Esophagus squamous epithelium (tissue), 5 donors: ENCODE measurements at places on chromosomes 6 and 20.

- DNase-seq, result no peak
These were observed 800 bp upstream of the DYNLT1 start for GRCh38 chr6:158645064-158646022.

DNA sequence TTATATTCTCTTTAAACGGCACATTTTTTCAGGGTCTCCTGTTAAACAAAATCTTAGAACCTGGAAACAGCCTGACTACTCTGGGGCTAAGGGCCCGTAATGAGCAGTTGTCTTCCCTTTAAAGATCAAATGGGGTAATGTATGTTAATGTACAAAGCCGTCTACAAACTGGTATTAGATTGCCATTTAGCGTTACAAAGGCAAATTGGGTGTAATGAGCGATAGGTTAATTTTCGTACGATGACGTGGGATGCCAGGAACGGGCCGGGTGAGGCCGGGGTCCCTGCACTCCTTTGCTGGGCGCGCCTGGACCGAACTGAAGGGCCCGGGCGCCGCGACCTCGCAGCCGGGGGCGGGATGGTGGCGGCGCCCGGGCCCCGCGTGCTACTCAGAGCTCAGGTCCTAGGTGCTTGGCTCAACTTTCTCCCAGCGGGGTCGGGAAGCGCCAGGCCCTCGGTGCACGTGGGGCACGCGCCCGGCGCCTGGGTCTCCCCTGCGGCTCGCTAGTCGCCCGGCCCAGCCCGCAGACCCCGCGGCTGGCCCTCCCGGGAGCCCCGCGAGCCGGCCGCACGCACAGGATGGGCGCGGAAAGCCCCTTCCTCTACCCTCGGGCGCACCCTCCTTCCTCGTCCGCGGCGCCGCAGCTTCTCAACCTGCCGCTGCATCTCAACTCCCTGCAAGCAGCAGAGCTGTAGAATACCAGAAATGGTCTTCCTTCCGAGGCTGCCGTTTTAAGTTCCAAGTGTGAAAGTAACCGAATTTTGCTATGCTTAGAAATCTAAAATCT lies 5.9 kb downstream of the NKX2-4 start:
- DNase-seq, result no peak

DNA sequence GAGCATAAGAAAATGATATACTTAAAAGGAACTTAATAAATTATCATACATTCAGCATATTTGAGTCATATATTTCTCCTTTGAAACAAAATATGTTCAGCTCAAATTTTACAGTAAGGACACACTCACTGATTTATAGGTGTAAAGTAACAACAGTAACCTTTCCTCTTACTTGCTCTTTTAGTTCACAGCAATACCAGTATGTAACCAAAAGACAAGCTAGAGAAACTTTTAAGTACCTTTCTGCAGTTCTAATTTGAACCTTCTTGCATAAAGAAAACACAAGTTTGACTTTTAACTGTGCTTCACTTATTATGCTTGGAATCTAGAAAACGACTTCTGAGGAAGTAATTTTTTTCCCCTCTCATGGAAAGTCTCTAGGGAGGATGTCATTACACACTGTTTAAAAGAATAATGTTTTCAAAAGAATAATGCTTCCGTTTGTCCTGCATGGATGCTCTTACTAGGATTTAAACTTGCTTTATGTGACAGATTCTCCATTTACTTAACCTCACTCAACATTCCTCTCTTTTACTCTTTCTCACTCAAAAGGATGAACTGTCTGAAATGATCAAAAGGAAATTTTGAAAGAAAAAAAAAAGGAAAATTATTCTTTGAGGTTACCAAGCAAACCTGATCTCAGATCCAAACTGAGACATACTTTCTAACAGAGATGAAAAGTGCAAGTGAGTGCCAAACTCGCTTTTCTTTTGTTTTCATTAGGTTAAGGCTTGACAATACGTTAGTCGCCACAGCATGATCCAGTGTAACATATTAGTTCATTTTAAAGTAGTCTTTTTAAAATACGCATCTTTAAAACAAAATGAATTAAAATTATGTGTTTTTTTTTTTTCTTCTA lies 22.4 kb upstream of the CALHM6 start:
- no peak for DNase-seq

DNA sequence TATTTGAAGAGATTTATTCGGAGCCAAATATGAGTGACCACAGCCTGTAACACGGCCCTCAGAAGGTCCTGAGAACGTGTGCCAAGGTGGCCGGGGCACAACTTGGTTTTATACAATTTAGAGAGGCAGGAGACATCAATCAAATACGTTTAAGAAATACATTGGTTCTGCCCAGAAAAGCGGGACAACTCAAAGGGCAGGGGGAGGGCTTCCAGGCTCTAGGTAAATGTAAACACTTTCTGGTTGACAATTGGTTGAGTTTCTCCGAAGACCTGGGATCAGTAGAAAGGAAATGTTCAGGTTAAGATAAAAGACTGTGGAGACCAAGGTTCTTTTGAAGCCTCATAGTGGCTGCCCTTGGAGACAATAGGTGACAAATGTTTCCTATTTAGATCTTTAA lies 18.9 kb upstream of the KIF25 start:
- DNase-seq, result no peak

DNA sequence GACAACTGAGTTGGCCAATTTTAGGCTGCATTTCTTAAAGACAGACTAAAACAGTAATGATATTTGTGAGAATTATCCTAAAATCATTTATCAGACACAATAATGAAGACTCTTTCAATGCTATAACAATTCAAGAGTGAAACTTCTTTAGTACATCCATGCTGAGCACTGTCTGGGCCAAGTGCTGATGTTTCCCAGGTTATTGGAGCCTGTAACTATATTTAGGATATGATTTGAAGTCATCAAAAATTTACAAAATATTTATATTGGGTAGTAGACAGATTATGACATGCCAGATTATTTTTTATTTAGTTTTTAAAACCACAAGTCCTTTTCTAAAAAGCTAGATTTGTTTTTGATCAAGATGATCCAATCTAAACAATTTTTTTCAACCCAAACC lies 45.1 kb downstream of the FHL5 start:
- no peak for DNase-seq

DNA sequence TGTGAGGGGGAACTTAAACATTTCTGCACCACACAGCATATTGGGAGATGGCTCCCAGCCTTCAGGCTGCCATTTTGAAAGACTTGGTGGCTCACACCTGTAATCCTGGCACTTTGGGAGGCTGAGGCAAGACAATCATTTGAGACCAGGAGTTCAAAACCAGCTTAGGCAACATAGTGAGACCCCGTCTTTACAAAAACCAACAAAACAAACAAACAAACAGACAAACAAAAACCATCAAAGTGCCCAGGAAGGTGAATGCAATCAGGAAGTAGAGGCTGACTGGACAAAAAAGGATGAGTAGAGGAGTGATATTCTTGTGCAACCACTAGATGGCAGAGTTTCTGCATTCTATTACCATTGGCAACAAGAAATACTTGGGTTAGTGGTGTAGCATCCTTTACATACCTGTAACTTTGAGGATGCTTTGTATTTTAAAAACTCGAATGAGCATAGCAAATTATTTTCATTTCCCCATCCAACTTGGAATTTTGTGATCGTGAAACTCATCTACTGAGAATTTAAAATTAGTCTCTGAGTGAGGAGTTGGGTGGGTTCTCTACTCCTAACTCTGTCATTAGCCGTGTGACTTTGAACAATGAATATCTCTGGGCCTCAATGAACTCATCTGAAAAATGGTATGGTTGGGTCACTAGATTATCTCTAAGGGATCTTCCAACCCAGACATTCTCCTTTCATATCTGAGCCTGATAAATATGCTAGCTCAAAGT lies 84.4 kb downstream of the CRYBG1 start:
- no peak for DNase-seq

- DNase-seq, result no peak
These were observed 769.9 kb downstream of the QKI start for GRCh38 chr6:164184410-164184809.

- DNase-seq, result no peak
These were observed 521.0 kb upstream of the EPHA7 start for GRCh38 chr6:93940381-93940780.

- no peak for DNase-seq
These were observed 5.3 kb upstream of the FOXC1 start for GRCh38 chr6:1604158-1605003.

DNA sequence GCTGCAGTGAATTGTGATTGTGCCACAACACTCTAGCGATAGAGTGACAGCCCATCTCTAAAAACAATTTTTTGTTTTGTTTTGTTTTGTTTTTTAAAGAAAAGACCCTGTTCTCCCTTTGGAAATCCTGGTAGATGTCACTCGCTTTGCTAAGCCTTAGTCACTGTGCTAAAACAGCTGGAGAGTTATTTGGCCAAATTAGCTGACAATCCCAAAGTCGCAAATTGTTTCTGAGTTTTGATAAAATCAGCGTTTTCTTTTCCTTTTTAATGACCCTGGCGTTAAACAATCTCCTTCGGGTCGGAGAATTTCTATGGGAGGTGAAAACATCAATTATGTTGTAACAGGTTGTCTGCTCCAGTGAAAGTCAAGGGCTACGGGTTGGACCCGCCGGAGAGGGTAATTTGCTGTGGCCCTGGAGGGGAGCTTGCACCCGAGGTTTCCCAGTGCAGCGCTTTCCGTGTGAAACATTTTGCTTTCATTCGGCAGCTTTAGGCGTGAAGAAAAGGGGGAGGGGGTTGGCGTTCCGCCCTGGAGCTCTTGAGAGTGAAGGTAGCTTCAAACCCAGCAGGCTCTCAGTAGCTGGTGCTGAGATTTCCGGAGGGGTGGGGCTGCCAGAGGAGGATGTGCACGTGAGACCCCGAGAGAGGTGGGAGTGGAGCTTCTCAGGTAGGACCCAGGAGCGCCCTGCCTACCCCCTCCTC lies 296.6 kb downstream of the PHACTR1 start:
- no peak for DNase-seq

GRCh38 chr20:34980543-34981233 lies 25.0 kb downstream of the MYH7B start:
- no peak for DNase-seq

DNA sequence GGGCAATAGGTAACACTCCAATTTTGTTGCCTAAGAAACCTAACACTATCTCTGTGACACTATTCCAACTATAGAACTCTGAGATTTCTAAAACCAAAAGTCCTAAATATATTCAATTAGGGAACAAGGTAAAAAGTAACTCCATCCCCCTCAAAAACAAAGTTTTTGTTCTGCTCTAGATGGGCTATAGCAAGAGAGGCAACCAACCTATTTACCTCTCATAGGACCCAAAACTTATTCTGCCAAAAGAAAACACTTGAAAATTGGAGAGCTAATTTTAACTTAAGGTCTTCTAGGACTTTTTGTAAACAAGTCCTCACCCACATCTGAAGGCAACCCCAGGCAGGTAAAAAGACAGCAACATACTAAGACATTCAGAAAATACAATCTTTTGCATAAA lies 7.7 kb downstream of the RBM39 start:
- no peak for DNase-seq

GRCh38 chr6:83849610-83850009 lies 3.5 kb upstream of the RIPPLY2 start:
- no peak for DNase-seq

DNA sequence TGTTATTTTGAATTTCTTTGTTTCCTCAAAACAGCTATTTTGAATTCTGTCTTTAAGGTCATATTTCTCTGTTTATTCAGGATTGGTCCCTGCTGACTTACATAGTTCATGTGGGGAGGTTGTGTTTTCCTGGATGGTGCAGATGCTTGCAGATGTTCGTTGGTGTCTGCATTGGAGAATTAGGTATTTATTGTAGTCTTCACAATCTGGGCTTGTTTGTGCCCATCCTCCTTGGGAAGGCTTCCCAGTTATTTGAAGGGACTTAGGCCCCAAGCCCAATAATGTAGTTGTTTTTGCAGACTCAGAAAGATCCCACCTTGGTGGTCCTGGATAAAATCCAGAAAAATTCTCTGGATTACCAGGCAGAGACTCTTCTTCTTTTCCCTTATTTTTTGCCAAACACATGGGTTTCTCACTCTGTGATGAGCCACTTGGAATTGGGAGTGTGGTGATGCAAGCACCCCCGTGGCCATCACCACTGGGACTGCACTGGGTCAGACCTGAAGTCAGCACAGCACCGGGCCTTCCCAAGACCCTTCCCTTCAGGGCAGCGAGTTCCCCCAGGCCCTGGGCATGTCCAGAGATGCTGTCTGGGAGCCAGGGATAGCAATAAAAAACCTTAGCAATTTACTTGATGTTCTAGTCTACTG lies 81.6 kb upstream of the EZR start:
- DNase-seq, result no peak

- no peak for DNase-seq
These were observed 5.6 kb downstream of the TRAM2 start for GRCh38 chr6:52571099-52571755.

DNA sequence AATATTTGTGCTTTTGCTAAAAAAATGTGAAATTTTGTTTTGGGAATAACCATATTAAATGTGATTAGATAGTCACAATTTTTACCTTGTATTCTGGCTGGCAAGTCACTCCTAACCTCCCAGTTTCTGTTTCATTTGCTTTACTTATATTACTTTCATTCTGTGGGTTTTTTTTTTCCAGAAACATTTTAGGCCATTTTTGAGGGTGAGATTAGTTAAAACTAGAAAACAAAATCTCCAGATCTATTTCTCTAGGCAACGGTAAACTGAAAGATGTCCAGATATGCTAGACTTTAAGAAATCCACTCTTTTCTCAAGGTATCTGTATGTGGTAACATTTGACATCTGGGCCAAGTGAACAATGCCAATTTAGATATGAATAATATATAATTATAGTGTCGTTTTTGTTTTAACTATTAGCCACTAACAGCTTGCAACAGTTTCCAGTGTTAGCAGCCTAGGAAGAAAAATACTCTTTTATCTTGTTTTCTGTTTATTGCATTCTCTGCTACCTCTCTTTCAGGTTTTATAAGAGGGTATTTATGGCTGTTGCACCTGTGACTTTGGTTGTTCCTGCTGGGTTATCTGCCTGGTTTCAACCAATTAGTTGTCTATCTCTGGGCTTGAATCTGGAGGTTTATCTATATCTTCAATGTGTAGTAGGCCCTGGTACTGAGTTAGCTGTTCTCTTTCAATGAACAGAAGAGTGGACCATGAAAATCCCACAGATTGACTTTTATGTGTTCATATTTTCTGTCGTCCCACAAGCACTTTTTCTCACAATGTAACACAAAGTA lies 260.9 kb downstream of the NKAIN2 start:
- no peak for DNase-seq

- DNase-seq, result no peak
These were observed 53.7 kb downstream of the TOP1 start for GRCh38 chr20:41082306-41082705.

GRCh38 chr6:29641430-29642148 lies 8.6 kb upstream of the GABBR1 start:
- DNase-seq, result no peak

GRCh38 chr6:135703621-135704020 lies 147.9 kb upstream of the PDE7B start:
- no peak for DNase-seq

GRCh38 chr6:121491576-121491975 lies 56.1 kb downstream of the GJA1 start:
- no peak for DNase-seq

DNA sequence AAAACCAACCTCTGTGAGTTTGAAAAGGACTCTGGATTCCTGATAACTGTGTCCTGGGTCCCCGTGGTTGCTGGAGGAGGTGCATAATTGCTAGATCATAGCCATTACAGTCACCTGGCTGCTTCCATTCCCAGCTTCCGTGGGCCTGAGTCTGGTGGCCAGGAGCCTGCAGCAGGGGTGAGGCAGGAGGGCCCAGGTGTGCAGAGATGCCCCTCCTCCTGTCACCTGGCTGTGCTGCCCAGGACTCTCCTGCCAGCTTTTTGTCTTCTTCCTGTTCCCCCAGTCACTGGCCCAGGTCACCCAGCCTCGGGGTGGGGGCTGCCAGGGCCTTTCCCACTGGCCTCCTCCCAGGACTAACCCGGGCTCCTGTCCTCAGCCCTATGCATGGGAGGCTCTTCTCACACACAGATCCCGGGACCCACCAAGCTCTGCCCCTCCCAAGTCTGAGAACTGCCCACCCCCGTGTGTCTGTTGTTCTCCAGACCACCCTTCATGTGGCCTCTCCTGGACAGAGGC lies 30.0 kb downstream of the RAET1L start:
- no peak for DNase-seq
